ENCODE measurements at places on chromosomes 16 and 17. TPM values are rescaled to one million over a fixed set of nuclear protein-coding genes. Genes with fewer than 3 reads are reported as not detected.

SLC16A11 gene
- total RNA-seq, result 0.07 TPM

ODAD4 gene
- under 0.01 TPM for total RNA-seq

BHLHA9 gene
- total RNA-seq, result not detected

HSD3B7 gene
- 4.1 TPM for total RNA-seq

VKORC1 gene
- 27.0 TPM for total RNA-seq

STAT5A gene
- 0.68 TPM for total RNA-seq

MC1R gene
- 0.68 TPM for total RNA-seq

TP53TG3C gene
- not detected for total RNA-seq

CCDC144A gene
- 0.68 TPM for total RNA-seq

IGFALS gene
- not detected for total RNA-seq

C1QL1 gene
- under 0.01 TPM for total RNA-seq

NMRAL1 gene
- total RNA-seq, result 35.7 TPM

KRTAP3-2 gene
- not detected for total RNA-seq

SMIM5 gene
- 0.34 TPM for total RNA-seq

PDIA2 gene
- total RNA-seq, result not detected

WNT9B gene
- not detected for total RNA-seq

SSTR5 gene
- not detected for total RNA-seq

TENT4B gene
- total RNA-seq, result 15.0 TPM

DNASE1L2 gene
- total RNA-seq, result 0.34 TPM

ZNF205 gene
- total RNA-seq, result 17.8 TPM

STH gene
- total RNA-seq, result not detected

MYOCD gene
- total RNA-seq, result not detected

ATF7IP2 gene
- total RNA-seq, result 7.9 TPM

MYO1D gene
- total RNA-seq, result 69.1 TPM

FOXJ1 gene
- total RNA-seq, result not detected

TOX3 gene
- total RNA-seq, result not detected

SERPINF2 gene
- total RNA-seq, result 1.5 TPM

NOL3 gene
- 22.5 TPM for total RNA-seq

SKAP1 gene
- total RNA-seq, result not detected

MEIOB gene
- total RNA-seq, result not detected

SLFN5 gene
- 90.2 TPM for total RNA-seq

HOXB1 gene
- not detected for total RNA-seq

CHD3 gene
- 62.2 TPM for total RNA-seq

IRF8 gene
- total RNA-seq, result not detected

MARCHF10 gene
- under 0.01 TPM for total RNA-seq

PPP1R27 gene
- total RNA-seq, result not detected

DPEP3 gene
- total RNA-seq, result not detected

TMEM98 gene
- 75.2 TPM for total RNA-seq

C16orf92 gene
- not detected for total RNA-seq

C16orf89 gene
- total RNA-seq, result not detected

EEF2K gene
- total RNA-seq, result 15.7 TPM

CD300H gene
- total RNA-seq, result not detected

HSPB9 gene
- total RNA-seq, result not detected

TMEM238L gene
- not detected for total RNA-seq

MAF gene
- 3.8 TPM for total RNA-seq
